ENCODE measurements at places on chromosomes 1 and 21.

DNA sequence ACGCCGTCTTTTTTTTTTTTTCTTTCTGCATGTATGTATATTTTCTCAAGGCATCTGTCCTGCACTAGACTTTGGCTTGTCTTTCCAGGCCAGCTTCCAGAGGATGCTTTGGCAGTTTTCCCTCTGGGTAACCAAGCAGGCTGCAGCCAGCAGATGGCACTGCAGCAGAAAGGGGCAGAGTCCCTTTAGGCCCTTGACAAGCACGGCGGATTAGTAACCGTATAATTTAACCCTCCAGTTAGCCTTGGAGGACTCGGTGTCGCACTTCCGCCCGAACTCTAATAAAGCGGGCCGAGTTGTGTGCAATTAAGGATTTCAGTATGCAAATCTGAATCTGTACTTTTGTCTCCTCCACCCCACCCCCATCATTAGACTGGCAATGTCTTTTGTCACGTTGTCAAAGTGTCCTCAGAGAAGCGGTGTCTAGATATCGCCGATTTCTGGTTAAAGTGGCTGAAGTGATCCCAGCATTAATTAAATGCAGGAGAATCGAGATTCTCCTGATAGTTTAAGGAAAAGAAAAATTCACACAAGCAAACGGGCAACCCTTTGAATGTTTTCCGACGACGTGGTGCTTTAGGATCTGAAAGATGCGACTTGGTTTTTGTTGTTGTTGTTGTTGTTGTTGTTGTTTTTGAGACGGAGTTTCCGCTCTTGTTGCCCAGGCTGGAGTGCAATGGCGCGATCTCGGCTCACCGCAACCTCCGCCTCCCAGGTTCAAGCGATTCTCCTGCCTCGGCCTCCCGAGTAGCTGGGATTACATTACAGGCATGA, 1.1 kb upstream of the TMEM167B start:
- DNase-seq = no peak

GRCh38 chr1:21604208-21604957, 64.8 kb downstream of the RAP1GAP start:
- DNase-seq = no peak

GRCh38 chr1:212457740-212458338, 25.1 kb downstream of the NENF start:
- DNase-seq = peak; percentile 20

GRCh38 chr1:94146273-94146672, 25.3 kb upstream of the ABCA4 start:
- DNase-seq = no peak

- peak; percentile 39 for DNase-seq
Measured at GRCh38 chr1:203765029-203765837, at the start of gene LAX1. TSS of gene LAX1 (plus strand) at chr1:203765183. CDS start at chr1:203765566, 383 bp downstream.

GRCh38 chr1:71417421-71417820, 336.6 kb upstream of the ZRANB2 start:
- DNase-seq = no peak

DNA sequence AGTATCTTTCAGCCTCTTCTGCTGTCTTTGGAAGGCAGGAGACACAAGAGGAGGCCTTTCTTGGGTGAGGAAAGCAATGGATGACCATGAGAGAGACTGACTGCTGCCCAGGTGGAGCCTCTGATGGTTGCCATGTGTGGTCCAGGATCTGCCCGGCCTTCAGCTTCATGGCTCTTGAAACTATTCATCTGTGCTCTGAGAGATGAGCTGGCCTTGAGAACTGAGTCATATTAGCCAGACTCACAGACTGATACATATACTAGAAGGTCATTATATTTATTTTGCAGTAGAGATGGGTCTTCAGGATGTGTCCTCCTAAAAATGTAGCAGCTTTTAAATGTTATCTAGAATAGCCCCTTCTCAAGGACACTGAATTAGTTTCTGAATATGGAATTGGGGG, 33.7 kb downstream of the PTGFRN start:
- DNase-seq = no peak

DNA sequence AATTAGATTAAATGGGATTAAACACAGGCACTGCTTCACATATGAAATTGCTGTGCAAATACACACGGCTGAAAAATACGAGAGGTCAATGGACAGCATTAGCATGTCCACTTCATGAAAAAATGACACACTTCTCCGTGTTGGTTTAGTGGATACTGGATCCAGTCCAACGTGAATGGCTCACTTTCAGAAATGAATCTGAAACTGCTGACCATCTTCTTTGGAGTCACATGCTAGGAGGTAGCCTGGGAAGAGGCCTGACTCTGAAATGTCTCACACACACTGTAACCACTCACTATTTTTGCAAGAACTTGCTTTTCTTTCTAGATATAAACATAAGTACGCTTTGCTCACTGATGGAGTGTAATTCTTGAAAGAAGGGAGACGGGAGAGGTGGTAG, 127.3 kb downstream of the HLCS start:
- DNase-seq = no peak

DNA sequence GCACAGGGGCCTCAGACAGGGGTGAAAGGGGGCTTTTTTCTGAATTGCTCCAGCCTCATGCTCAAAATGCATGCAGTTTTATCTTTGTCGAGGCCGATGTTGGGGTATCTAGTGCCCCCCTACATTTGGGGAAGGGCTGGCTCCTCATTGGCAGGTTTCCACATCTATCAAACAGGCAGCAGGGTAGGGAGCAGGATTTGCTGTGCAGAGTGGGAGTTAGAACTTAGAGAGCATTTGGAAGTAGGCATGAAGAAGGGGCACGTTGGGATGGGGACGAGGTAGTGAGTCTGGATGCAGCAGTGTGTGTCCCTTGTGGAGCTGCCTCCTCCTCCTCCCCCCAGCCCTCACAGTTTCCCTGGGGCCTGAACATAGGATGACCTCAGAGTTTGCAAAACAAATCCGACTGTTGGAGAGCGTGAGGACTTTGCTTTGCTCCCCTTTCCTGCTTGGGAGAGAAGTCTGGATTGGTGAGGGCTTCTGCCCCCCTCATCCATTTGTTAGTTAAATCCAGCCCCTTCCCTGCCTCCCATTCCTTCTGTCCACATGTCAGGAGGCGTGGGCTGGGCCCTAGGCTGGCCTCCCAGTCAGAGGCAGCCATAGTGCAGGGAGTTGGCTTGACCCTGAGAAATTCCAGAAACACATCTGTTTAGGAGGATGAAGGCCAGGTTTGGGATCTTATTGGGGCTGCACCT, 36.9 kb upstream of the GPR37L1 start:
- DNase-seq = no peak

- no peak for DNase-seq
Measured at GRCh38 chr1:224219612-224220059, 36.6 kb downstream of the DEGS1 start.

DNA sequence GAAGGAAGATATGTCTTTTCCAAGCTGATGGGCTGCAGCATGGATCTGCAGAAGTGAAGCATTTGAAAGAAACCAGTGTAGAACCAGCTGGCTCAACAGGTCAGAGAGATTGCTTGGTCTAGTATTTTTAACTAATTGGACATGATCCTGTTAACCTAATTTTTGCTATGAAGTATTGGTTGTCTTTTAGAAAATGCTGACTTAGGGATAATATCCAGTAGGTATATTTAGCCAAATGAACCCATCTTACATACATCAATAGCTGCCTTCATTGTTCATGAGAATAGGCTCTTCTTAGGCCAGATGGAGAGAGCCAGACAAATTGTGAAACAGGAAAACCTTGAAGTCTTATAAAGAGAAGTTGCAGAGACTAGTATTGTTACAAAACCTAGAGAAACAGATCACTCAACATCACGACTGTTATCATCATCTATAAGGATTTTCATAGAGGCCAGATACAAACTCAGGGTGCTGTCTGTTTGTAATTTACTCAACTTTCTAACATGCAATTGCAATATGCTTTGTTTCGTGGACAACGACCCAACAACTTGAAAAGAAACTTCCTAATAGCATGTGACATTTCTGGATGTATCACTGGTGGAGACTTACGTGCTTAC, 148.2 kb downstream of the DISC1 start:
- no peak for DNase-seq

DNA sequence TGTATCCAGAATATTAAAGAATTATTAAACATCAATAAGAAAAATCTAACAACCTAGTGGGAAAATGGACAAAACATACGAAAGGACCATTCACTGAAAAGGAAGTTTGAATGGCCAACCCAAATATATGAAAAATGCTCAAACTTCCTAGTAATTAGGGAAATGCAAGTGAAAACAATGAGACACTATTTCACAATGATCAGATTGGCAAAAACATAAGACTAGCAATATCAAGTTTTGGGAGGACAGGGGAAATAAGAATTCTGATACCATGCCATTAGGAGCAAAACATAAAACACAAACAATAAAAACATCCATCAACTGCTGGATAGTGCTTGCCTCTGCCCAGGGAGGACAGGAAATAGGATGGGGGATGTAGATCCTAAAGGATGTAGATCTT, 14.3 kb downstream of the XCL2 start:
- no peak for DNase-seq

- no peak for DNase-seq
Measured at GRCh38 chr1:94215955-94216354, 21.4 kb downstream of the ARHGAP29 start.

GRCh38 chr21:37220433-37220980, 46.6 kb downstream of the VPS26C start:
- DNase-seq = peak; percentile 56

DNA sequence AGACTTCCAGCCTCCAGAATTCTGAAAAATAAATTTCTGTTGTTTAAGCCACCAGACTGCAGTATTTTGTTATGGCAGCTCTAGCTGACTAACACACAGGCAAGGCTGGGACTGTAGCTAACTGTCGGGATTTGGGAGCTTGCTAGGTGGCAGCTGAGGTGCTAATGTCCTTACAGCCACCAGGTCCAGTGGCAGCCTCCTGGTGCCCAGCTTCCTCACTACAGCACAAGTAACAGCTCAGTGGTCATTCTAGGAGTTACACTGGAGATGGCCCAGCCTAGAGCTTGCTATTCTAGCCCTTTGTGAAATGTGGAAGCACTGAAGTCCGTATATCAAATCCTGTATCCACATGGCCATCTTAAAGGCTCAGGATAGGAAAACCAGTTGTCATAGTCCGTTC, 4.3 kb upstream of the C1orf115 start:
- no peak for DNase-seq

- DNase-seq = no peak
Measured at GRCh38 chr1:161838362-161838761, 72.2 kb downstream of the ATF6 start.

GRCh38 chr1:63792152-63792551, 18.3 kb downstream of the ROR1 start:
- no peak for DNase-seq

- no peak for DNase-seq
Measured at GRCh38 chr1:186188736-186189135, 186.3 kb downstream of the TPR start.

DNA sequence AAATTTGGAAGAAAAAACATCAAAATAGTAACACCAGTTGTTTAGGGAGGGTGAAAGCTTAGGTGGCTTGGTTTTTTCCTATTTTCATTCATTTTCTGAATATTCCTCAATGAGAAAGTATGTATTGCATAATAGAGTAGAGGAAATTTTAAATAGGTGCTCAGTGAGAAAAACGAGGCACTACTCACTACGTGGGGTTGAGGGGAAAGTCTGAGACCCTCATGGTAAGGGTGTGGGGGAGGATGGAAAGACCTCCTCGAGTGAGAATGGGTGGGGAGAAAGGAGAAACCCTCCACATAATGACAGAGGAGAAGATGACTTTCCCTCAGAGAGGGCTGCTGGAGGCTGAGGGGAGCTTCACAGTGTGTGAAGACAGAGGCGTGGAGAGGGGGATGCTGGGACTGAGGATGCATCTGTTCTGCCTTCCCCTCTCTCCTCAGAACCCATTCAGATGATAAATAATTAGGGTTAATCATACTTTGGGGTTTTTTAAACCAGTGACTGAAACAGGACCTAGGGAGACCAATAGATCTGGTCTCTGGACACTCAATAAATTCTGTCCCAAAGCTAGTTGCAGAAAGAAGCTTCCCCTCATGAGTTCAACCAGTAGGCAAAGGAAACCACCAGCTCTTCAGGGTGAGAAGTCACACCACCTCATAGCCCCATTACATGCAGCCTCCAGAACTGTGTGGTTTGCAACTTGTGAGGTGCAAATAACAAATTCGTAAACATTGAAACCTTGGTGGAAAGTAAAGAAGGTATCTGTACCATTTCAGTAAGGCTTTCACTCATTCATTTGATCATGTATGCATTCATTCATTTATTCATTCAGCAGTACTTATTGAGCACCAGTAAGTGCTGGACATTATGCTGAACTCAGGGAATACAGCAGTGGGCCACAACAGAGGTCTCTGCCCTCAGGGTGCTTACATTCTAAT, 17.1 kb downstream of the SLAMF7 start:
- DNase-seq = no peak

GRCh38 chr1:85576642-85577418, 3.7 kb upstream of the CCN1 start:
- DNase-seq = no peak

- no peak for DNase-seq
Measured at GRCh38 chr1:8096105-8097011, 70.2 kb upstream of the ERRFI1 start.

- DNase-seq = no peak
Measured at GRCh38 chr1:199054694-199055093, 415.9 kb downstream of the PTPRC start.

GRCh38 chr21:41600961-41601572, 93.1 kb upstream of the TMPRSS2 start:
- no peak for DNase-seq

- DNase-seq = no peak
Measured at GRCh38 chr1:180167721-180168467, 13.2 kb downstream of the QSOX1 start.

GRCh38 chr1:157978586-157979403, 14.7 kb upstream of the KIRREL1 start:
- no peak for DNase-seq

DNA sequence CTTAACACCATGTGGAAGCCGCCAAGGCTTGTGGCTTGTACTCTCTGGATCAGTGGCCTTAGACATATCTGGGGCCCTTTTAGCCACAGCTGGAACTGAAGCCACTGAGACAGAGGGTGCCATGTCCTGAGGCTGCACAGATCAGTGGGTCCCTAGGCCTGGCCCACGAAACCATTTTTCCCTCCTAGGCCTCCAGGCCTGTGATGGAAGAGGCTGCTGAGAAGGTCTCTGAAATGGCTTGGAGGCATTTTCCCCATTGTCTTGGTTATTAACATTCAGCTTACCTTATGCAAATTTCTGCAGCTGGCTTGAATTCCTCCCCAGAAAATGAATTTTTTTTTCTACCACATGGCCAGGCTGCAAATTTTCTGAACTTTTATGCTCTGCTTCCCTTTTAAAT, 15.1 kb upstream of the DPH5 start:
- DNase-seq = no peak

GRCh38 chr1:68820151-68820550, 323.3 kb upstream of the DEPDC1 start:
- DNase-seq = no peak

DNA sequence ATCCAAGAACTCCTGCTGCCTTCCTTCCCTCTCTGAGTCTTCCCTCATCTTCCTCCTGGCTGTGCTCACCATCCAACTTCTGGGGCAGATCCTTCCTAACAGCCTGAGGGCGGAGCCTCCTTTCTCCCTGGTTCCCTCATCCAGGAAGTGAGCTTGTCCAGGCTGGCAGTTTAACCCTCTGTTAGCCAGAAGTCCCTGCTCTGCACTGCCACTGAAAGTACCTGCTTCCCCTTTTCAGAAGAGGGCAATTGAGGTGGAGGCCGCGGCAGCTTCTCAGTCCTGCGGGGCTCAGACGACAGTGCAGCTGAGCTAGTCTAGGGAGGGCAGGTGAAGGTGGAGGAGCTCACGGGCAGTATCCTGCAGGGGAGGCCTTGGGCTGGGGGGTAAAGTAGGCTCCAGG, 149.1 kb downstream of the FCRL5 start:
- no peak for DNase-seq

Data from stimulated activated naive CD4-positive, alpha-beta T cell (primary cell).